ENCODE measurements at places on chromosomes 6 and 20. TPM values are rescaled to one million over a fixed set of nuclear protein-coding genes. Genes with fewer than 3 reads are reported as not detected.

SLCO4A1 gene
- 0.99 TPM for total RNA-seq

GRCh38 chr20:57507477-57507876 lies 17.5 kb downstream of the CTCFL start:
- DNase-seq: no peak

HLA-DQA1 gene
- 5.8 TPM for total RNA-seq

DNA sequence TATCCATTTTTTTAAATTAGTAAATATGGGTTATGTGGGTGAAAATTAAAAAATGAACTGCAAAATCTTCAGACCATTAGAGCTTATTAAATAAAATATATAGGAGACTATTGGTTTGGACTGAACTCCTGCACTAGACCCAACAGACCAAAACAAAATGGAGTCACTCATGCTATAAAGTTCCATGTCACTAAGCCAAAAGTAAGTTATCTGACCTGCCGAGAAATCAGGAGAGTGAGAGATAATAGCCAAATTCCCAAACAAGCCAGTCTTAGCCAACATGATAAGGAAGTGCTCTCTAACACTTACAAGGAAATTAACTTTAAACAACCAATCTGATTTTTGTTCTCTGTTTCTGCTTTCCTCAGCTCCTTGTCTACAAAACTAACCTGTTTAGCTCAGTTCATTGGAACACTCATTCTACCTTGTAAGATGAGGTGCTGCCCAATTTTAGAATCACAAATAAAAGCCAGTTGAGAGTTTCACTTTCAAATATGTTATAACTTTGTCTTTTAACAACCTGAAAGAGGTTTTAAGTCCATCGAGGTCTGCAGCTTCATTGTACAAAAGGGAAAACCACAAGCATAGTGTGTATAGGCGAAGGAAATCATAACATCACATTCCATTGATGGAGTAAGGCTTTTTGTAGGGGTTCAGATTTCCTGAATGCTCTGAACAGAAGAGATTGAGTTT lies 220.5 kb downstream of the TENT5A start:
- no peak for DNase-seq

LAMP5 gene
- total RNA-seq: not detected

- DNase-seq: no peak
Measured at GRCh38 chr6:84657486-84657885, 106.9 kb downstream of the TBX18 start.

DNA sequence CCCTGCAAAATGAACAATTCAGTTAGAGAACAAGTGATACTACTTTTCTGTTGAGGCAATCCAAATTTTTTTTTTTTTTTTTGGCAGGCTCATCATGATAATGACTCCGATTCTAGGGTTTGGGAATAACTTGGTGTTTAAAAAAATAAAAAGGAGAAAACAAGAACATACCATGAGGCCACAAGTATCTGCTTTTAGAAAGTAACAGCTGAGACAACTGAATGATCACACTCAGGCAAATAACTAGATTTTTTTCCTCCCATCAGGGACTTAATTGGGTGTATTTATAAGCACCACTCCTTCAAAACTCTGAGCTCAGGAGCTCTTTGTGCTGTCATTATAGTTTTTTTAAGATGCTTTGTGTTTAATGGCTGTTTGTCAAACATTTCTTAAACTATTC lies 29.6 kb downstream of the PAK5 start:
- DNase-seq: no peak

GRCh38 chr6:3391902-3392458 lies 64.9 kb downstream of the SLC22A23 start:
- DNase-seq: no peak

GRCh38 chr20:48679599-48679998 lies 148.2 kb downstream of the PREX1 start:
- no peak for DNase-seq

DNA sequence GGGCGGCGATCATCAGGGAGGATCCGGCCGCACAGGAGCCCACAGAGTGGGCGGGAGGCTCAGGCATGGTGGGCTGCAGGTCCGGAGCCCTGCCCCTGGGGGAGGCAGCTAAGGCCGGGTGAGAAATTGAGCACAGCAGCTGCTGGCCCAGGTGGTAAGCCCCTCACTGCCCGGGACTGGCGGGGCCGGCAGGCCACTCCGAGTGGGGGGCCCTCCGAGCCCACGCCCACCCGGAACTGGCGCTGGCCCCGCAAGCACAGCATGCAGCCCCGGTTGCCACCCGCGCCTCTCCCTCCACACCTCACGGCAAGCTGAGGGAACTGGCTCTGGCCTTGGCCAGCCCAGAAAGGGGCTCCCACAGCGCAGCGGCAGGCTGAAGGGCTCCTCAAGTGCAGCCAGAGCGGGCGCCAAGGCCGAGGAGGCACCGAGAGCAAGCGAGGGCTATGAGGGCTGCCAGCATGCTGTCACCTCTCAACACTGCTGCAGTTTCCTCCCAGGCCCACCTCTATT lies 48.1 kb upstream of the UST start:
- no peak for DNase-seq

DNA sequence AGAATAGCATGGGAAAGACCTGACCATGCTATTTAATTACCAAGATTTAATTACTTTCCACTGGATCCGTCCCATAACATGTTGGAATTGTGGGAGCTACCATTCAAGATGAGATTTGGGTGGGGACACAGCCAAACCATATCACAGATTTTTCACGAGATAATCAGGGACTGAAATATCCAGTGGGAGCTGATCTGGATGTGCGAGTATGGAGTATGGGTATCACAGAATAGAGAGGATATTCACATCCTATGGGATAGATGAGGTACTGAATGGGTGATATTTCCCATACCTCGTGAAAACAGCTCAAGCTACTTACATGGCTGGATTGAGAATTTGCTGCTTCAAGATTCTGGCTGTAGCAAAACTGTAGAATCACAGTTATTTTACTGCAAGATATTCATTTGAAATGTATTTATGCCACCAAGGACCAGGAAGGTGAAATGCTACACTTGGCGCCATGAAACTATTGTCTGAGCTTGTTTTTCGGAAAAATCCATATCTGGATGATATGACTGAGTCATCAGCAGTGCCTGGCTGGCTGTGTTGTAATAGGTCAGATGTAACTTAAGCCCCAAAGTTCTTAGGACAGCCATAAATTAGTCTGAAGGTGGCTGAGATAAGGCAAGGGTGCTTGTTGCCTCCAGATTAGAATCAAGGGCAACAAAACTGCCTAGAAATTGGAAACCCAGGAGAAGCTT lies 29.8 kb downstream of the KCNS1 start:
- no peak for DNase-seq

Measured in CD4-positive, alpha-beta memory T cell (primary cell).